Memory B cell (primary cell): ENCODE measurements at places on chromosomes 5 and 9.

DNA sequence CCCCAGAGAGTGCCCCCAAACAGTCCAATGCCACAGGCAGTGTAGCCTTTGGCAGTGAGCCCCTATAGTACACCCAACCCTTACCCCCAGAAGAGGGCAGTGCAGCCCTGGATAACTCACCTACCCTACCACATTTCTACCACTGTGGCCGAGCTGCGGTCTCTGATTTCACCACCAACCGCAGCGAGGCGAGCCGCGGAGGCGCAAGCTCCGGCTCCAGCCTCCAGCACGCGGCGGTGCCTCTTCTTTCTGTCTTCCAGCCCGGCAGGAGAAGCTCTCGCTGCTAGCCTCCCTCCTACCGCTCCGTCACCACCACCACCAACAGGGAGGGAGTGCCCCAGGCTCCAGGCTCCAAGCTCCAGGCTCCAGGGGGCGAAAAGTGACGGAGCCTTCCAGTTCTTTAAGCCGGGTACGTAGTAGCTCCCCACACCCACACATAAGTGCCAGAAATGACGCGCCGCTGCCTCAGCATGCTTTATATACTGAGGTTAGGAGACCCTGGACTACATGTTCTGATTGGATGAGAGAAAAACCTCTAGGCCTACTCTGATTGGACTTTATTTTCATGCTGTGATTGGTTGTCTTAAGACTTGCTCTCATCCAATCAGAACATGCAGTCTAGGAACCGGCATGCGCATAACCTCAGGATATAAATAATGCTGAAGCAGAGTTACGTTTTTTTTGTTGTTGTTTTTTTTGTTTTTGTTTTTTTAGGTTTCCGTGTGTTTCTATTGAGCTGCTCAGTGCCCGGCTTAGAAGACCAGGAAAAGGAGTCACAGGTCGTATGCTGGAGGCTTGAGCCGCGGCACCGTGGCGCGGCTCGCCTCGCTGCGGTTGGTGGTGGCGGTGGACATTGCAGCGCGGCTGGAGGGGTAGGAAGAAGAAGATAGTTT lies at the start of gene PCAT7:
Gene PCAT7 (plus strand): TSS at position 645 of the 893 bp plus-strand sequence.
- DNase-seq = no peak
- no peaks in the 10 kb centered on the region for H3K36me3 ChIP-seq
- H3K27ac ChIP-seq = no peak within 1 kb of the TSS
- H3K27me3 ChIP-seq = peaks cover 11% of the 10 kb centered on the region
- H3K4me1 ChIP-seq = no peaks in the 10 kb centered on the region

DNA sequence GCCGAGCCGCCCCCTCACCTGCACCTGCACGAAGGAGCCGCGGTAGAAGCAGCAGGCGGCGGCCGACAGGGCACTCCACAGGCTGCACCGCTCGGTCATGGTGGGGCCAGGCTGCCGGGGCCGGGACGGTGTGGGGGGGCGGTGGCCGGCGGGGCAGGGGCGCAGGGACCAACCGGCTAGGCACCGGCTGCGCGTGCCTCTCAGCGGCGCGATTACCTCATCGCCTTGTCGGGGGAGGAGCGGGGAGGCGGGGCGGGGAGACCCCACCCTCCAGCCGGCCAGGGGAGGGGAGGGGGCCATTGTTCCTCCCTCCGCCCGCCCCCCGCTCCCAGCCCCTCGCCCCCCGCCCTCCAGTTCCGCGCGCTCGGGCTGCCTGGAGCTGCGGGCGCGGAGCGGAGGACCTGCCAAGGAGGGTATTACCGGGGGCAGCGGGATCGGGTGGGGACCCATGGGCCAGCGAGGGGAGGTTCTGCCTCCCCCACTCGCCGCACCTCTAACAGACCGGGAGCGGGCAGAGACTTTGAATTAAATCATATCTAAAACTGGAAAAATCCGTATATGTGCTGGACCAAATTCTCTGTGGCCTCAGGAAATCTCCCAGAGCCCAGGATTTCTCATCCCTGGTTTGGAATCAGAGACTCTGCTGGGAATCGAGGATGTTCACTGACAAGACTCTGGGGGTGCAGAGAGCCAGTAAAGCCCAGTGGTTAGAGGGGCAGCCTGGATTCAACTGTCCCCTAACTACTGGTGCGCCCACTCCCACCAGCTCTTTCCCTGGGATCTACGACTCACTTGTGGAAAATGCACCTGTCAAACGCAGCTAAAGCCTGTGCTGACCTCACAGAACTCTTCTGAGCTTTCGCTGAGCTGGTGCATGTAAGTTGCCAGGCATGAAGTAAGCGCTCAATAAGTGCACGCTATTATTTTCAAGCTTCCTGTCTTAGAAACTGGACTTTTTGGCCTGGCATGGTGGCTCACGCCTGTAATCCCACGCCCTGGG lies 20.3 kb upstream of the TOR2A start:
- H3K36me3 ChIP-seq = peaks cover 16% of the 10 kb centered on the region
- no peak for DNase-seq
- peaks cover 12% of the 10 kb centered on the region for H3K4me1 ChIP-seq
- no peak overlapping the region for H3K27ac ChIP-seq

- peaks cover 14% of the 10 kb centered on the region for H3K27me3 ChIP-seq
- no peak for DNase-seq
- no peak overlapping the region for H3K4me3 ChIP-seq
- H3K4me1 ChIP-seq = no peaks in the 10 kb centered on the region
- no peaks in the 10 kb centered on the region for H3K36me3 ChIP-seq
These were observed 55.3 kb upstream of the ALDH1A1 start for GRCh38 chr9:73007966-73008672.

DNA sequence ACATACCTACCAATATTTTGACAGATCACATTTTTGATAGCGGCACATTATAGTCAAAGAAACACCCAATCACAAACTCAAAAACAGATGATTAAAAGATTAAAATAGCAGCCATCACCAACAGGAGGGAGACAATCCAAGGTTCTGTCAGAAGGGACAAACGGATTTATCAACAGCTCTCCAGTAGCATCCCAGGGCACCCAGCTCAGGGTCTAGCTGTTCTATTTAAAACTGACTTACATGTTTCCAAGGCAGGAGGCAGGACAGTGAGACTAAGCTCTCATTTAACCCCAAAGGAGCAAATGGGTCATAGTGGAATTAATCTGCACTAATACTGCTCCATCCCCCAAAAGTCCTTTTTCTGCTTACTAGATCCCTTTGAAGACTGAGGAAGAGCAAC lies 3.2 kb downstream of the AGTPBP1 start:
- H3K27me3 ChIP-seq = no peaks in the 10 kb centered on the region
- H3K4me3 ChIP-seq = no peak overlapping the region
- DNase-seq = no peak
- H3K4me1 ChIP-seq = peaks cover 12% of the 10 kb centered on the region

DNA sequence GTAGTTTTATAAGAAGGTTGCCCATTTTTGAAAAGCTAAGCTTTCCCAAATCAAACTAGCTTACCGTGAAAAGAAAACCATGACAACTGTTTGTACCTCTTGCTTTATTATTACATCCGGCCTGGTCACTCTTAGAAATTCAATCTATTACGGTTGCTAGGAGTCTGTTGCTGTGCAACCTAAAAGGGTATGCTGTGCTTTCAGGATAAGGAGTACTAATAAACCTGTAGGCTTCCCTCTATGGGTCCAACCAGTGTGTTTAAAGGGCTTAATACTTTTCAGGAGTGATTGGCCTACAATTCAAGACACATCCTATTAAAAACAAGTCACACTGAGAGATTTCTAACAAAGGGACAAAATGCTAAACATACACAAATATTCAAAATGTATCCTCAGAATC lies 27.1 kb downstream of the RFX3 start:
- H3K4me3 ChIP-seq = no peak overlapping the region
- peaks cover 12% of the 10 kb centered on the region for H3K4me1 ChIP-seq
- DNase-seq = no peak

- H3K27ac ChIP-seq = no peak overlapping the region
- no peak for DNase-seq
- H3K27me3 ChIP-seq = peaks cover 3% of the 10 kb centered on the region
- no peaks in the 10 kb centered on the region for H3K36me3 ChIP-seq
- no peak overlapping the region for H3K4me3 ChIP-seq
These were observed 21.0 kb downstream of the CSF1R start for GRCh38 chr5:150065346-150065745.

DNA sequence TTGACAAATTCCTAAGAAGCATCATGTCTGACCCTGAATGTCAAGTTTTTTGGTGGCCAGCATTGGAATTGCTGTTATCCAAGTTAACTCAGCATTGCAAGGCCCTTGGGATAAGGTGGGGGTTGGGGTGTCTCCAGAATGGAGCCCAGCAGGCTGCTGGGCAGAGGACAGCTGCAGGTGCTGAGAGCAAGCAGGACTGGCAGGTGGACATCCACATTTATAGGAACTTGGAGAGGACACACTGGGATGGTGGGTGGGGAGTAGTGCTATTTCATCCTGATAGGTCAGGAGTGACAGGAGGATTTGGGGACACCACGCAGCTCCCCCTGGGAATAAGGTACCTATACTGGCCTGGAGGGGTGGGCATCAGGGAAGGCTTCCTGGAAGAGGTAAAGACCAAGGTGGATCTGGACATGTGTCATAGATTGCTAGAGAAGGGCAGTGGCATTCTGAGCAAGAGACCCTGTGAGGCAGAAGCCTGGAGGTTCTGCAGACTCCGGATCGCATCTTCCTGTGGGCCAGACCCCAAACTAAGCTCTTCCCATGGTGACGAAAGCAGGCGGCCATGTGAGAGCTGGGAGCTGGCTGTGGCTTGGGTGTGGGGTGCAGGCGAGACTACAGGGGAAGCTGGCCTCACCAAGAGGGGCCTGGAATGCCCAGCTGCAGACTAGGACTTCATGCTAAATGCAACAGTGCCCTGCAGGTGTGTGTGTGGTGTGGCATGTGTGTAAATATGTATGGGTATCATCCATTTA lies 148.1 kb downstream of the RGS3 start:
- H3K36me3 ChIP-seq = no peaks in the 10 kb centered on the region
- H3K4me1 ChIP-seq = peaks cover 14% of the 10 kb centered on the region
- no peak for DNase-seq
- H3K27me3 ChIP-seq = peaks cover 4% of the 10 kb centered on the region

- no peaks in the 10 kb centered on the region for H3K27me3 ChIP-seq
- H3K36me3 ChIP-seq = no peaks in the 10 kb centered on the region
- no peak for DNase-seq
These were observed 83.1 kb upstream of the IRX1 start for GRCh38 chr5:3512361-3513095.

- H3K27me3 ChIP-seq = no peaks in the 10 kb centered on the region
- H3K36me3 ChIP-seq = no peaks in the 10 kb centered on the region
These were observed 51.5 kb downstream of the STK32A start for GRCh38 chr5:147286296-147286695.

DNA sequence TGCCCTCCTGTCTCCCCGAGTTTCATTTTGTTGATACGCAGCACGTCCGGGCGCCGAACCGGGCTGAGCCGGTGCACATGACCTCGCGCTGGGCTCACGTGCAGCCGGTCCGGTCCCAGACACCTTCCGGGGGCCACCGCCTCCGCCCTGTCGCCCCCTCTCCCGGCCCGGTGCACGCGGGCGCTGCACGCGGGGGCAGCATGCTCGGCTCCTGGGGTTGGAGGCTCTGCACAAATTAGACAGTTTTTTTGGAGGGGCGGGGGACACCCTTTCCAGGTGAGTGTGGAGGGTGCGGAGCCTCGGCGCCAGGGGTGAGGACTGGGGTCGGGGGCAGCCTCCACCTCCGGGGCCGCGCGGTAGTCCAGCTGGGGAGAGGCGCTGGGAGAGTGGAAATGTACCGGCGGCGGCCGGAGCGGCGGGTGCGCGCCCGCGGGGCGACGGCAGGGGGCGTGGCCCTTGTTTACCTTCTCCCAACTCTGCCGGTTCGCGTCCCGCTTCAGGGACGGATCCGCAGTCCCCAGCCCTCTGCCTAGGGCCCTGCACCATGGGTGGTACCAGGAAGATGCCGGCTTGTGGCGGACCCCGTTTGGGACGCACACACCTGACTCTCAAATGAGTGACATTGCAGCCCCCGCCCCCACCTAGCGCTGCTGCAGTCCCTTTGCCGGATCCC lies 1.1 kb downstream of the JADE2 start:
- no peaks in the 10 kb centered on the region for H3K27me3 ChIP-seq
- peak; percentile 56 for DNase-seq
- no peaks in the 10 kb centered on the region for H3K36me3 ChIP-seq
- peak overlapping the region; percentile 97 for H3K27ac ChIP-seq
